Activated CD4-positive, alpha-beta T cell treated with anti-CD3 and anti-CD28 coated beads for 36 hours (primary cell): ENCODE measurements at places on chromosomes 16 and 17.

GRCh38 chr16:66103211-66103610 is 263.3 kb upstream of the CDH5 start:
- no peak for DNase-seq

DNA sequence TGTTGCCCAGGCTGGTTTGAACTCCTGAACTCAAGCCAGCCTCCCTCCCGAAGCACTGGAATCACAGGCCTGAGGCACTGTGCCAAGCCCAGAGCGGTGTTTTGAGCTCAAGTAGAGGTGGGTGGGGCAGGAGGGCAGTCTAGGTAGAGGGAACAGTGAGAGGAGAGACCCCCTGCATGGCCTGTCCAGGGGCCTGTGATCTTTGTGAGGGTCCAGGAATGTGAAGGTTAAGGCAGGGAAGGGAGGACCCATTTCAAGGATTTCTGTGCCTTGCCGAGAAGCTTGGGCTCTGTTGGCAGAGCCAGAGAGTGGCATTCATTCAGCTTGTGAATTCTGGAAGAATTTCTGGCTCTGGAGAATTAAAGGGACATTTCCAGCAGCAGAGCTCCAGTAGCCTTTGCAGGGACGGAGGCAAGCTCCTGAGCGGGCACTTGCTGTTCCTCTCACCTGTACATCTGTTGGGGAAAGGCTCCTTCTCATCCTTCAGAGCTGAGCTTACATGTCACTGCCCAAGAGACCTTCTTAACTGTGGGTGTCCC is 2.7 kb downstream of the WWOX start:
- no peak for DNase-seq

- no peak for DNase-seq
Observed at GRCh38 chr16:68232335-68232734, 3.6 kb downstream of the ESRP2 start.

DNA sequence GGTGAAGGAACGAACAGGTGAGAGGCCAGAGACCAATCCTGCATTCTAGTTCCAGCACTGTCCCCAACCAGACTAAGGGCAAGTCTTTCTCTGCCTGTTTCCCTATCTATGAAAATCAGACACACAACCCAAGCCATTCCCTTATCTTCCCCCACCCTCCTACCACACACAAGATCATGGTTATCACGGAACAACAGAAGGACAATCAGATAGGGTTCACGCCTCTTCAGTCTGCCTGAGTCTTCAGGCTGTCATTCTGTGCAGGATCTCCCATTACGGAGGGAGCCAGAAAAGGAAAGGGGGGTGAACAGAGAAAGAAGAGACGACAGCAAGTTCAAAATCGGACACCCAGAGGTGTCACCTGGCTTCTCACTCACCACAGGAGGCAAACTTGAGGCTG is 11.1 kb downstream of the TLE7 start:
- DNase-seq = no peak

DNA sequence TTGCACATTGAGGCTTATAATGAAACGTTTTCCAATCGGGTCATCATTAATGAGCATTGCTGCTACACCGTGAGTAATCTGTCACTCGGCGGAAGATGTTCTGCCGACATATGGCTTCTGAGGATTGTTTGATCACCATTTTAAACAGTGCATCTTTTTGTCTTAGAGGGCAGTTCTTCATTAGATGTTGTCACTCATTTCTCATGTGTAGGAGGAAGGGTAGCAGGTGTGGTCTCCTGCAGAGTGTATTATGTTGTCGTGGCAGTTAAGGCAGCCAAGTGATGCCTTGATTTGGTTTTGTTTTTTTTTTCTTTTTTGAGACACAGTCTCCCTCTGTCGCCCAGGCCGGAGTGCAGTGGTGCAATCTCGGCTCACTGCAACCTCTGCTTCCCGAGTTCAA is 50.5 kb downstream of the SEC14L1 start:
- DNase-seq = no peak

GRCh38 chr16:67312719-67313118 is 13.8 kb downstream of the KCTD19 start:
- DNase-seq = no peak

- DNase-seq = peak; percentile 59
Observed at GRCh38 chr17:68398691-68399637, 58.3 kb downstream of the WIPI1 start.

DNA sequence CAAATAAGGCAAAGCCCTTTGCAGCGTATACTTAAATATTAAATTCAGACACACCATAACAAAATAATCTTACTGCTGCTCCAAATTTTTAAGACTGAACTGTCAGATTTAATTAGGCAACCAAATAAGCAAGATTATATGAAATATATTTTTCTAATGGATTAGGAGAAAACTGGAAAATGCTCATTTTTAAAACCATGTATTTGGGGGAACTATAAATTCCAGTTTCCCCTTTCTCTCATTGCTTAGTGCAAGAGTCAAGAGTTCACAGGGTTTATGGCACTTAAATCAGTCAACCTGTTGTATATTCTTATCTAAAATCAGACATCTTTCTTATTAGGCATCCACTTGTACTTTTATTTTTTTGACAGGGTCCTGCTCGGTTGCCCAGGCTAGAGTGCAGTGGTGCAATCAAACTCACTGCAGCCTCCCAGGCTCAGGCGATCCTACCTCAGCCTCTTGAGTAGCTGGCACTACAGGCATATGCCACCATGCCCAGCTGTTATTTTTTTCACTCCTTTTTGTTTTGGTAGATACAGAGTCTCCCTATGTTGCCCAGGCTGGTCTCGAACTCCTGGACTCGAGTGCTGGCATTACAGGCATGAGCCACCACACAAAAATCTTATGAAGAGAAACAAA is 2.1 kb upstream of the KANSL1 start:
- DNase-seq = no peak

GRCh38 chr17:4607773-4608187 is 23.5 kb downstream of the SMTNL2 start:
- no peak for DNase-seq

DNA sequence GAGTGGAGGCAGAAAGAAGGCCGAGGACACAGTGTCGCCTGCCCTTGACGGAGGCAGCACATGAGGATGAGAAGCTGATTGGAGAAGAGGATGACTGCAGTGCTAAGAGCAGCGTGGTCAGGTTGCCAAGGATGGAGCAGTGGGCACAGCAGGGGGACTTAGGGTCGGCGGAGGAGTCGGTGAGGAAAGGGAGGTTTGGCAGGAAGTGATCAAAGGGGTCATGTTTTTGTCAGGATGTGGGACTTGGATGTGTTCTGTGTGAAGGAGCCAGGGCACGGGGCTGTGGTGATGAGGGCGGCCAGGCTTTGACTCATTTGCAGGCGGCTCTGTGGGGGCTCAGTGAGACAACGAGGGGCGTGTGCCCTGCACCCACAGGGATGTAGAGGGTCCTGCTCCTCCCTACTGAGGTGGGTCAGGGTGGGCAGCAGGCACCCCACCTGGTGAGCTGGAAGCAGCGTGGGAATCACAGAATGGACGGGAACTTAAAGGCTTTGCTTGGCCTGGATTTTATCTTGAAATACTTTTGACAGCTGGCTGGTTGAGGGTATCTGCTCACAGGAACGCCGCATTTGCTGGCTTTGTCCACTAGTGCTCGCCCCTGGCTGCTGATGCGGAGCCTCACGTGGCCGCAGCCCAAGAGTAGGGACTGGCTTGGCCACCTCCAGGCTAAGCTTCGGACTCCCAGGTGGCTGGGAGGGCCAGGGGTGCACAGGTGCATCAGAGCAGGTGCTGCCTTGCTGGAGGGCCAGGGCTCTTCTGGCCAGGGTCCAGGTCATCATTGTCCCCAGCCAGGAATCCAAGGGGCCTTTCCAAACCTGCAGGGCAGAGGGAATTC is 6.0 kb downstream of the MPG start:
- peak; percentile 46 for DNase-seq

- DNase-seq = no peak
Observed at GRCh38 chr16:3091551-3091950, 7.5 kb downstream of the ZSCAN10 start.

DNA sequence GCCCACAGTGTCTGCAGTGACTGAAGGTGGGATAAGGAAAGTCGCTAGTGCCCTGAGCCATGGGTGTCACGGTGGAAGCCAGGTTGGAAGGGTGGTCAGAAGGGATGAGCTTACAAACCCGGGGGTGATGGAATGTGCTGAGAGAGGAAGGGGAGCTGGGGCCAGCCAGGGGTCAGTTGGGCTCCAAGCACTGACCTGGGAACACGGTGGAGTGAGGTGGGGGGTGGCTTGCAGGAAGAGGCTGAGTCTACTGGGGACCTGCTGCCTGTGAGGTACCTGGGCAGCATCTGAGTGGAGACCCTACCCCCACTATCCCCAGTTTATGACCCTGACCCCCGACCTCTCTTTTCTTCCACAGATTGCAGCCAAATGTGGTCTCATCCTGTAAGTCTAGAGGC is 3.1 kb downstream of the TMEM92 start:
- no peak for DNase-seq

GRCh38 chr16:88367560-88367959 is 15.2 kb upstream of the ZNF469 start:
- DNase-seq = no peak
